ENCODE measurements at places on chromosomes 6 and 20.

DNA sequence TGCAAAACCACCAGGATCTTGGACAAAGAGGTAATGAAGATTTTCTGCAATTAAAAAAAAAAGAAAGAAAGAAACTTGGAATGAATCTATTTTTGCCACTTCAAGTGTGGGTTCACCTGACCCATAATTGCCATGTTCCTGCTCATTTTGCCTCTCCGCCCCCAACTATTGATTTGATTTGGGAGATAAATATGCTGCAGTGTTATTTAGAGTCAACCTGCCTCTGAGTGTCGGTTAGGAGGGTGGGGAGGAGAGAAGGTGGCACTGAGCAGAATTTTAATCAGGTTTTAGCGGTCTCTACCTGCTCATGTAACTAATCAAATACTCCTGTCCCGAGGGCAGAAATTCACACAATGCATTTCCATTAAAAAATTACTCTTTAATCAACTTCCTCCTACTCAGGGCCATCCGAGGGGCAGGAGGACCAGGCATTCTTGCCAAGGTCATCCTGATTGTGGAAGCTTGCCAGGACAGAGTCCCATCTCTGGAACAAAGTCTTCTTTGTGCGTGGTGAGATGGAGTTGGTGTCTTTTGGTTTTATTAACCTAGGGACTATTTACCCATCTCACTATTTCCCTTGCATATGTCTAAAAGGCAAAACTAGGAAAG, 300.1 kb downstream of the CDH26 start:
- no peak for DNase-seq

GRCh38 chr6:16635810-16636602, 125.3 kb downstream of the ATXN1 start:
- no peak for DNase-seq

DNA sequence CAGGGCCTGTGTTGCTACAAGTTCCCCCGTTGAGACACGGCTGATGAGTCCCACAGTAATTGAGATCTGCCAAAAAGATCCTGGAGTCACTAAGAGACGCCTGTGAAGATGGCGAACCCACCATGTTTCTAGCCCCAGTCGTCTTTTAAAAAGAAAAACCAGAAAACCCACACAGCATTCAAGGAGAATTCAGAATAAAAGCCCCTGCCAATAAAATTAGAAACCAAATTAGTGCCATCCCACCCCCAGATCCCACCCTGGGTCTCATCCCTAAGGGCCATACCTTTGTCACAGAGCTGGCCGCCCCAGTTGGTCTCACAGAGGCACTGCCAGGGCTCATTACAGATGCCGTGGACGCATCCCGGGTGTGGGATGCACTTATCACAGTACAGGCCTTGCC, 21.6 kb downstream of the JAG1 start:
- DNase-seq, result no peak

- no peak for DNase-seq
These were observed 421.4 kb upstream of the RUNX2 start for GRCh38 chr6:44906761-44907160.

DNA sequence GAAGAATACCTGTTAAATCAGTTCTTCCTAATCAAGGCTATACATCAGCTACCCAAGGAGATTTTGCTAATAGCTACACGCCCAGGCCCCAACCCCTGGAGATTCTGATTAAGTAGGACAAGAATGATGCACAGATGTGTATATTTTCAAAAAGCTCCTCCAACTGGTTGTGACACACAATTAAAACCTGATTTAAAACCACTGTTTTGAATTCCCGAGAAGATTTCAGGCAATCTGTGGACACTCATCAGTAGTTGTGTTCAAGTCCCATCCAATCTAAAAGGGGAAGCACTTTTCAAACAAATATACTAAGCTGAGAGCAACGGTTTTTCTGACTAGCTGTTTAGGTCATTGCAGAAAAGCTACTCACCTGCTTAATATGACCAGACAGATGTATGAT, 118.9 kb upstream of the NHSL1 start:
- DNase-seq, result no peak

Data from GOT3 (cell line).